Gastrocnemius medialis (tissue), 4 donors: ENCODE measurements at places on chromosomes 3 and 15. TPM values are rescaled to one million over a fixed set of nuclear protein-coding genes. Genes with fewer than 3 reads are reported as not detected.

KCNAB1 gene
- 2.1 TPM for total RNA-seq

ZWILCH gene
- total RNA-seq, result 2.5 TPM

ZNF619 gene
- total RNA-seq, result 3.1 TPM

GNB4 gene
- 3.7 TPM for total RNA-seq

KBTBD13 gene
- 0.46 TPM for total RNA-seq

GOLGA8N gene
- 5.0 TPM for total RNA-seq

SPINT1 gene
- total RNA-seq, result 1.0 TPM

ARRDC4 gene
- 16.3 TPM for total RNA-seq

CAMKV gene
- total RNA-seq, result not detected

TM2D3 gene
- total RNA-seq, result 50.3 TPM

AHSG gene
- total RNA-seq, result 1.1 TPM

ATP13A5 gene
- not detected for total RNA-seq

SI gene
- total RNA-seq, result not detected

WDR49 gene
- total RNA-seq, result 0.75 TPM
